ENCODE measurements at places on chromosomes 3 and 15.

DNA sequence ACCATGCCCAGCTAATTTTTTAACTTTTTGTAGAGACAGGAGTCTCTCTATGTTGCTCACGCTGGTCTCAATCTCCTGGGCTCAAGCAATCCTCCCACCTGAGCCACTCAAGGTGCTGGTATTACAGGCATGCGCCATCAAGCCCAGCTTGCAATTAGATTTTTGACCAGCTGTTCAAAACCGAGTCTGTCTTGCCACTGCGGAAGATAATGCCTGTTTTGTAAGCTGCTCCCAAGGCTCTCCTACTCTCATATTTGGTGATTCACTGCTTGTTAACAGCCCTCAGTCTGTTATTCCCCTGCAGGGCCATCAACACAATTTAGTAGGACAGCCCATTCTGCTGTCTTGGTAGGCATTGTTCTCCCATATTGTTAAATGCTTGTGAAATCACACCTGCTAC is 17.8 kb upstream of the MCCC1 start:
- no peak for DNase-seq

GRCh38 chr15:77126529-77127326 is 55.8 kb upstream of the TSPAN3 start:
- DNase-seq, result no peak

GRCh38 chr3:194246709-194247349 is 104.3 kb downstream of the CPN2 start:
- DNase-seq, result no peak

DNA sequence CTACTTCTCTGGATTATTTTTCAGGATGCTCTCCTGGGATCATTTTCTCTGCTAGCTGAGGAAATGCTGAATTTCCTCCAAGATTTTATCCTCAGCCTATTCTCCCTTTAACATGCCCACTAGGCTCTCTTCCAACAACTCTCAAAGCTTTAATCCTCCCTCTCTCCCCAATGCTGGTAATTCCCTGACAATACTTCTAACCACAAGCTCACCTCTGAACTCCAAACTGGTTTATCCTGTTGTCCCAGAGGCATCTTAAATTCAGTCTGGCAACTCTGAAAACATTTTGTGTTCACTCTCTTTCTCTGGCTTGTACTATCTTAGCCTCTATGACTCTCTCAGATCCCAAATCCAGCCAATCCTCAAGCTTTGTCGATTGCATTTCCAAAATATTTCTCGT is 490.3 kb downstream of the MECOM start:
- DNase-seq, result no peak

DNA sequence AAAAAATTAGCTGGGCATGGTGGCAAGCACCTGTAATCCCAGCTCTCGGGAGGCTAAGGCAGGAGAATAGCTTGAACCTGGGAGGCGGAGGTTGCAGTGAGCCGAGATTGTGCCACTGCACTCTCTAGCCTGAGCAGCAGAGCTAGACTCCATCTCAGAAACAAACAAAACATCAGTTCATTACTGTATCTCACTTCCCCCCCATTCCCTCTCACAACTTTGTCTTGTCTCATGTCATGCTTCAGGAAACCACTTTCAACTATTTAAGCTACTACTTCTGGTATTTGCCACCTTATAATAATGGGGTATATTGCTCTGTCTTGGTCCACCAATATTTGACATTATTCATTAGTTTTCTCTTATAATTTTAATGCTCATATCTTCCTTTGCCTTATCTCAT is 26.2 kb downstream of the PIK3CA start:
- no peak for DNase-seq

- no peak for DNase-seq
Observed at GRCh38 chr15:52082197-52083036, 30.2 kb downstream of the BCL2L10 start.

DNA sequence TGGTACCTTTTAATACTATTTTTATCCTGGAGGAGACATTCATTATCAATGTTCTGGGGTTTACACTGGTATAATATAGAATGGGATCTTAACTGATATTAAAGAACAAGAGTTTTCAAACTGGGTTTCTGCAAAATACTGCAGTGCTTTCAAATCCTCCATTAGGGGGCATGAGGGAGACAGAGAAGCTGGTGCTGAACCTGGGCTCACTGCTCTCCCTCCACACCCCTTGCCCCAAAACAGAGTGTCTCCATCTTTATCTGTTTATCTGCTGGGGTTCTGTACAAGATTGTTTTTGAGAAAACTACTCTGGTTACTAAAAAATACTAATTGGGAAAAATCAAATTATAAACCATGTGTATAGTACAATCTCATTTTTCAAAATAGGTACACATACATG is 41.7 kb downstream of the CADPS start:
- DNase-seq, result no peak

GRCh38 chr3:52302426-52303145 is 13.5 kb upstream of the DNAH1 start:
- DNase-seq, result no peak

DNA sequence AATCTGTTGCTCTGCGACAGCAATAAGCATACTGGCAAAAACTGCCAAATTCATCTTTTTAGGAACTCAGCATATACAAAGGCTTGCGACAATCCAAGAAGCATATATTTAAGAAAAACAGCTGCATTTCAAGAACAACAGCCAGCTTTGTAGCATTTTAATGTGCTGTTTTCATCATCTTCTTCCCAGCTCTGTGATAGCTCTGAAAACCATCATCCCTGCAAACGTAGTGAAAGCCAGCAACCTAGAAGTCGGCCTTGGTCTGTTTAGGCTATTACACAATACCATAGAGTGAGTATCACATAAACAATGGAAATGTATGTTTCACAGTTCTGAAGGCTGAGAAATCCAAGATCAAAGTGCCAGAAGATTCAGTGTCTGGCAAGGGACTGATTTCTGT is 187.5 kb downstream of the NAALADL2 start:
- DNase-seq, result no peak

- no peak for DNase-seq
Observed at GRCh38 chr3:124094496-124094895, 102.6 kb upstream of the ROPN1 start.

DNA sequence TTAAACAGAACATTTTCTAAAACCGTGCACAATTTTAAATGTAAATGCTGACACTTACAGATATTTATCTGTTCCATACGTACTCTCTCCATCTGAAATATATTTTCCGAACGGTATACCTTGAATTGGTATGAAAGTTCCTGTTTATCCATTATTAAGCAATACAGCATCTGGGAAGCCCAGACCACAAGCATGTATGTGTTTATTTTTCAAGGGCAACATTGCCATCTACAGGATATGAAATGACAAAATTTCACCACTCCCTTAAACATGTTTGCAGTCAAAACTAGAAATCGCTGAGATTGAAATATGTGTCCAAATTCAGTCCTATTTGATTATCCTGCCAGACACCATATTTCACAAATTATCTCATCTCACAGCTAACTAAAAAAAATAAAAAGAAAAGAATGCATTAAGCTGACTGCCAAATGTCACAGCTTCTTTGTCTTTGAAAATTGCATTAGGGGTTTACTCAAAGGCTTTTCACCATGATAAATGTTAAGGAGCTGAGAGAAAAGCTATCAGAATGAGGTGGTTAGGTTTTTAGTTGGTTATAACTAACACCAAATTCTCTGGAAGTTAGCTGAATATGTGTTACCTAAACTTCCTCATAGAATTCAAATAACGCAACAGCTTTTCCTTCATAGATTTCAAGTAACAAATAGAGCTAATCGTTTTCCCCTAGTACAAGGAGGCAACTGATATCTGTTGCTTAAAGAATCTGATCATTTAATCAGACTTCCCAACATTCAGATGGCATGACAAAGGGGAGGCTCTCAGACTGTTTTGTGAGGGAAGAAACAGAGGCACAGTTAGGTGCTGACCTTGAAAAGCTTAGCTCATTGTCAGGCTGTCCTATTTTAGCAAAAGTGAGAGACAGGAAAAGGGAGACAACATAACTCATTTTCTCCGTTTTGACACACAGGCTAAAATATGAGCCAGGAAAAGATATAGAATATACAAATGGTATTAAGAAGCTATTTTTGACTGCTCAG is 533.1 kb downstream of the TBL1XR1 start:
- DNase-seq, result peak; percentile 68

- no peak for DNase-seq
Observed at GRCh38 chr3:124582196-124582595, 148.1 kb upstream of the UMPS start.

- no peak for DNase-seq
Observed at GRCh38 chr3:168839653-168840052, 743.9 kb upstream of the GOLIM4 start.

- no peak for DNase-seq
Observed at GRCh38 chr3:71495708-71496472, 87.6 kb downstream of the FOXP1 start.

DNA sequence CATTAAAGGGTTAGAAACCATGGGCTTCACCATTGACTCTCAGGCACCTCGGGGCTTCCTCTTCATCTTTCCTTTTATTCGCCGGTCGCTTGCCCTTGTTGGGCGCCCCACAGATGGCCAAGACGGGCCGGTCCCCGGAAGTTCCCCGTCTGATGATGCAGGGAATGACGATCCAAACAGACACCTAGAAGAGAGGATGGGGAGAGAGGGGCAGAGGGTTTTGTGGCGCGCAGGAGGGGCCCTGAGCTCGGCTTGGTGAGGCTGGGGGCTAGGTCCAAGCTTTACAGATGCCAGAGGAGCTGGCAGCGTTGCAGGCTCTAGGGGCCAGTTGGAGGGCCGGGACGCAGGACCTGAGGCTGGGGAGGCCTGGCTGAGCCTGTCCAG is 532 bp upstream of the ESYT3 start:
- DNase-seq, result no peak

DNA sequence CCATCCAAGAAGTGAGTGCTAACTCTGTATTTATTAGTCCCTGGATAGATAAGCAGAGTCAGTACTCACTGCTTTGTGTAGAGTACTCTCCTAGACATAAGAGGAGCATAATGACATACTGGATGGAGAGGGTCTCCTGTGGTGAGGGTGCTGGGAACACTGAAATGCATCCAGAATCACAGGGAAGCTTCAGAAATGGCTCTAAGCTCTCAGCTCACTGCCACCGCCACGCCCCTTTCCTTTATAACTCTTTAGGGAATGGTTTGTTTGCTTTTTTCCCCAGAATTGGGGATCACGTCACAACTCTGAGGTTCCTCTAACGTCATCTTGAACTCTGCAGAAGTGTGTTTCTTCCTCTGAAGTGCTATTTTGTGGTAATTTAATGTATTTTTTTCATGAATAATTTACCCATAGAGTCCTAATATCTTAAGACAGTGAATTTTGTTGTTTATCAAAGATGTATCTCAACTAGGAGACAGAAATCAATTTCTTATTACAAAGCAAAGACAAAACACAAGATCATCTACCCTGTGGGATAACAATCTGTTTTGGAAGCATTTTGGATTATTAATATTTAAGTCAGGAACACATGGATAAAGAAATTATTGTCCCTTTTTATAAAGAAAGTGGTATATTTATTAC is 154.6 kb downstream of the PTPRG start:
- no peak for DNase-seq

DNA sequence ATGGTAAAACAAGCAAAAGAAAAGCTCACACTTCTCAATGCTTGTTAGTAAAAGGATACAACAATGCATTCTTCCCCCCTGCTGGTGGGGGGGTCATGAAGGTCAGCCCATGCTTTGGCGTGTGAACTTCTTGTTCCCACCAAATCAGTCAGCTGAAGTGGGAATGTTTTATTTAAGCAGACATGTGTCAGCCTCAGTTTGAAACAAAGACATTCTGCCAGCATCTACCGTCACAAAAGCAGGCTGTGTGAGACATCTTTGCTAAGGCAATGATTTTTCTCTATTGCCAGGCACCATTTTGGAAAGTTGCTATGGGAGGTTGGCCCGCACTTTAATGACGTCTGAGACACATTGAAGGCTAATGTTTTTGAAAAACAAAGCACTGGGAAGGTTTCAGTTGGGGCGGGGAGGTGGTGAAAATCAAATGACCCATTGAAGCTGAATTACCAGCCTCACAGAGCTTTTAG is 206.6 kb downstream of the TLE3 start:
- DNase-seq, result no peak

DNA sequence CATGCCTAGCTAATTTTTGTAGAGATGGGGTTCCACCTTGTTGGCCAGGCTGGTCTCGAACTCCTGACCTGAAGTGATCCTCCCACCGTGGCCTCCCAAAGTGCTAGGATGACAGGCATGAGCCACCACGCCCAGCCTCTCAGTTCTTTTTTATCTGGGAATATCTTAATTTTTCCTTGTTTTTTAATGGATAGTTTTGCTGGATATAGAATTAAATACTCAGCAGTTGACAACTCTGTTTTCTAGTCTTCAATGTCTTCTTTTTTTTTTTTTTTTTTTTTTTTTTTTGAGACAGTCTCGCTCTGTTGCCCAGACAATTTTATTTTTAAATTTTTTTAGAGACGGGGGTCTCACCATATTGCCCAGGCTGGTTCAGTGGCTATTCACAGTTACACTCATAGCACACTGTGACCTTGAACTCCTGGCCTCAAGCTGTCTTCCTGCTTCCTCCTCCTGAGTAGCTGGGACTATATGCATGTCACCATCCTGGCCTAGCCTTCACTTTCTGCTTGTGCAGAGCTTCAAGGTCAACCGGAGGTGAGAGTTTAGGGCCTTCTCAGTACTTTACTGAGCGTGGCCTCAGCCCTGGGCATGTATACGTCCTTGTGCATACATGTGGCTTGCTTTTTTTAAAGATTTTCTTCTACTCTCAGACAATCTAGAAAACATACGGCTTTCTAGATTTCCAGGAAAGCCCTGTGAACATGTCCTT is 120.5 kb downstream of the ZNF609 start:
- DNase-seq, result no peak

GRCh38 chr3:178205740-178206139 is 330.5 kb upstream of the KCNMB2 start:
- no peak for DNase-seq

DNA sequence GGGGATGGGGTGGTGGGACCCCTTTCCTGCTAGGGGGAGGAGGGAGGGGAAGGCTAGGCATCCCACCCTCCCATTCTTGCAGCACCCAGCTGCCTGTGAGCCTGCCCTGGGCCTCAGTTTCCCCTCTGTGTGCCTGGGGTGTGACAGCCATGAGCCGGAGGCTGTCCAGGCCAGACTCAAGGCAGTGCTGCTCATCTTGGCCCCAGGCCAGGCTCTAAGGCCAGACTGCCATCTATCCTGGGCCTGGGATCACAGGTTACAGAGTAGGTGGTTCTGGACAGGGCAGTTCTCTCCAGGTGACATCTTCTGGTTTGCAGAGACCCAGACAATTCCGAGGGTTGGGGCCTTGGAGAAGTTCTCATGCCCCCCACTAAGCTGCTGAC is 3.3 kb upstream of the VILL start:
- DNase-seq, result no peak
